Activated naive CD4-positive, alpha-beta T cell treated with anti-CD3 and anti-CD28 coated beads, Interleukin-2, amount 50 U/mL, for 72 hours (primary cell): ENCODE measurements at places on chromosomes 4 and X.

GRCh38 chrX:25941559-25942250, 196.4 kb upstream of the MAGEB18 start:
- no peak for DNase-seq

GRCh38 chr4:77833126-77833724, 14.1 kb upstream of the CNOT6L start:
- DNase-seq, result no peak

- DNase-seq, result peak; percentile 3
Observed at GRCh38 chrX:55908661-55909212, 191.2 kb downstream of the RRAGB start.

DNA sequence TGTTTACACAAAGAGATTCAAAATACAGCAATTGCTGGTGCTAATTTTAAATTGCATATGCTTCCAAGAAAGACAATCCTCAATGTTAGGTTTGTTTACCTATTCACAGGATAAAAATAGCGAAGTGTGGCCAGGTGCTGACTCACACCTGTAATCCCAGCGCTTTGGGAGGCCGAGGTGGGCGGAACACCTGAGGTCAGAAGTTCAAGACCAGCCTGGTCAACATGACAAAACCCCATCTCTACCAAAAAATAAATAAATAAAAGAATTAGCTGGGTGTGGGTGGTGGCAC, 77.7 kb downstream of the OPHN1 start:
- no peak for DNase-seq

DNA sequence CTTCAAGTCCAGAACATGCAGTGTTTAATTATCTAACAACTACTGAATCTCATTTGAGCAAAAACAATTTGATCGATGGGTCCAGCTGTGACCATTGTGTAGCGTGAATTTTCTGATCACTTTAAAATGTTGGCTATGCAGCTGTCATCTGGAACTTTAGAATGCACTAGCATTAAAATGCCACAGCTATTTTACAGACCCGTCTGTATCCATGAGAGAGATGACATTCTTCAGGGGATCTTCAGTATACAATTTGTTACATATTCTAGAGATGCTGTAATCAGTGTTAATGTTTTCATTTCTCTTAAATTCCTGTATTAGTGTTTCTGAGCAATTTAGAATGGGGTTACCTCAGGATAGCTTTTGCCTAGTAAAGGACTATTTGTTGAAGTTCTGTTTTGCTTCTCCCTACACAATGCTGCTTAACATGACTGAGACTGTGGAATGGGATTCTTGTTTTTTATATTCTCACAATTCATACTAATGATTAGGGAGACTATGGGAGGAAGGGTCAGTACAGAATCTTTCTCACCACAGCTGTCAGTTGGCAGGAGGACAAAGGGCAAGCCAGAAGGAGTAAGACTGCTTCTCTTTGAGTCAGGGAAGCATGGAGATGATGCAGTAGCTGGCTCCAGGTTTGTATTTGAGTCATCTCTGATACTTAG, 13.2 kb upstream of the CTSO start:
- DNase-seq, result no peak

- no peak for DNase-seq
Observed at GRCh38 chr4:32455231-32455630, 1735.1 kb downstream of the PCDH7 start.

DNA sequence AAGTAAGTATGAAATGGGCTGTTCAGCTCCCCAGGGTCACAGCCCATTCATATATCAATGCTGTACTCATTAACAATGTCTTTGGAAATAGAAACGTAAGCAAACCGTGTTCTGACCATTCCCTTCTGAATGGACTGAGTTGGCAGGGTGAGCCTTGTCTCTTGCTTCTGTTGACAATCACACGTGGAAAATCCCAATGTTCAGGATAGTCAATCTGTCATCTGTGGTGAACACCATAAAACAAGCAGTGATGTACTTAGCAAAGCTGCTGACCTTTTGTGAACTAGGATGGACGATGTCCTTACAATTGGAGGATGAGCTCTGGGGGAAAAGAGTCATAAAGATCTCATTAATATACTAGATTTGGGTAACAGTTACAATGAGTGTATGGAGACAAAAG, 109.6 kb upstream of the PAQR3 start:
- no peak for DNase-seq

- no peak for DNase-seq
Observed at GRCh38 chrX:104307341-104307740, 52.6 kb upstream of the ESX1 start.
